Right atrium auricular region (tissue), 2 donors: ENCODE measurements at places on chromosomes 5 and 9. TPM values are rescaled to one million over a fixed set of nuclear protein-coding genes. Genes with fewer than 3 reads are reported as not detected.
A peak's percentile ranks its signal among the peaks of the same experiment; 100 is the strongest.

DNA sequence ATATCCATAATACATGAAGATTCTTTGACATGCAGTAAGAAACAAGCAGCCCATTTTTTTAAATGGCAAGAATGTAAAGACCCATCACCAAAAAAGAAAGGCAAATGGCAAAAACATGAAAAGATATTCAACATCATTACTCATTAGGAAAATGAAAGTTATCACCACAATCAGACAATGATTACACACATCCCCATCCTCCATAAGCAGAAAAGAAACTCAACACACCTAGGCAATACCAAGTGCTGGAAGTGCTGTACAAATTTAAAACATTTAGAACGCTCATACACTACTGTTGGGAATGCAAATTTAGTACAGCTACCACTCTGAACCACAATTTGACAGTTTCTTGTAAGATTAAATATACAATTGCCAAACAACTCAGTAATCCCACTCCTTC, 466.7 kb downstream of the ACTL7B start:
- no peak for DNase-seq

DNA sequence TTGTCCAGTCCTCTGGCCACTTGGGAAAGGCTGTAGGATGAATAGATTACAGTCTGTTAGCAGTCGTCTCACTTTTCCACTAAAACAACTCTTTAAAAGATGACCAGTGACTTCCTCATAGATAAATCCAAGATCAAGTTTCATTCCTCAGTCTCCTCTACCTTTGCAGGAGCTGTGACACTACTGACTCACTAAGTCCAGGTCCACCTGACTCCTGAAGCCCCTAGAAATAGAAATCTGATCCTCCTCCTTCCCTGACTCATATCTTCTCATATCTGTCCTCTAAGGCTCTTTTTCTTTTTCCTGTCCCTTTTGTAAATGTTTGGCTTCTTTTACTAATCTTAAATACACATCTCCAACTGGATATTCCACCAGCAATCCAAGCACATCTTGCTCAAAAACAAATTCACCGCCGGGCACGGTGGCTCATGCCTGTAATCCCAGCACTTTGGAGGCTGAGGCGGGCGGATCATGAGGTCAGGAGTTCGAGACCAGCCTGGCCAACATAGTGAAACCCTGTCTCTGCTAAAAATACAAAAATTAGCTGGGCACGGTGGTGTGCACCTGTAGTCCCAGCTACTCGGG, 2.6 kb downstream of the CCDC125 start:
- no peak for DNase-seq

- DNase-seq: no peak
These were observed 2.7 kb downstream of the TERT start for GRCh38 chr5:1292139-1292538.

GRCh38 chr5:53339962-53340540, 140.4 kb upstream of the FST start:
- DNase-seq: no peak

DNA sequence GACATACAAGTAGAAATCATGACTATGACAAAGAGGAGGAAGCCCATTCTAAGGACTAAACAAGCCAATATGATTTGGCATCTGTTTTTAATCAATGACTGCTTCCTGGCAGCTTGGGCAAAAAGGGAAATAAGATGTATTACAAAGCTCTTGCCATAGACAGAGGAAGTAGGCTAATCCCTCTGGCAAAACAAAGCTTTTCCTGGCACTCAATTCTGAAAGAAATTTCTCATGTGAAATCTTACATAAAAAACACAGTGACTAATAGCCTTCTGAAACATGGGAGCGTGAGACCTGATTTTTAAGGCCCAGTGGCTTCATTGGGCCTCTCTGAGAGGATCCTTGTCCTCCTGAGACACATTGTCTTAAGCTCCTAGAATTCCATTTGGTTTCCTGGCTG, 93.6 kb downstream of the COL23A1 start:
- DNase-seq: no peak

- no peak for DNase-seq
These were observed 41.2 kb downstream of the FYB1 start for GRCh38 chr5:39178171-39178570.

DNA sequence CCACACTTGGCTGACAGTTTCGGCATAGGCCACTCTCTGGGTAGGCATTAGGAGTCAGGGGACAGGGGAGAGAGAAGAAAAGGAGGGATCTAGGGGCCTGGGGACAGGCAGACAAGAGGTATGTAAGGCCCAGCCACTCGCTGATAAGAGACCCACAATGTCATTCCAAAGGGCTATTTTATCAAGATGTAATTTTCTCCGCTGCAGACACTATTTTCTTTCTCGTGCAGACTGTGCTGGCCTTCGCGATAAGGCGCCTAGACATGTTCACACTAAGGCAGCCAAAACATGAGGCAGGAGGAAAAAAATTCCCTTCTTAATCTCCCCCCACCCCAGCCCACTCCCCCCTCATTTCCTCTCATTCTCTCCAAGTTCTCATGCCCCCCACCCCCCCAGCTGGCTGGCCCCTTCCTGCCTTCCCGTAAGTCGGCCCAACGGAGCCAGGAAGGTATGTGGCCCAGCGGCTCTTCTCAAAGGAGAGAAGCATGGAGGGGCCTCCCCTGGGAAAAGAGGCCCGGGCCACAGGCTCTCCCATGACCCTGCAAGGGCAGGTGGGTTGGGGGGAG, 44.9 kb upstream of the SYNPO start:
- no peak for DNase-seq

DNA sequence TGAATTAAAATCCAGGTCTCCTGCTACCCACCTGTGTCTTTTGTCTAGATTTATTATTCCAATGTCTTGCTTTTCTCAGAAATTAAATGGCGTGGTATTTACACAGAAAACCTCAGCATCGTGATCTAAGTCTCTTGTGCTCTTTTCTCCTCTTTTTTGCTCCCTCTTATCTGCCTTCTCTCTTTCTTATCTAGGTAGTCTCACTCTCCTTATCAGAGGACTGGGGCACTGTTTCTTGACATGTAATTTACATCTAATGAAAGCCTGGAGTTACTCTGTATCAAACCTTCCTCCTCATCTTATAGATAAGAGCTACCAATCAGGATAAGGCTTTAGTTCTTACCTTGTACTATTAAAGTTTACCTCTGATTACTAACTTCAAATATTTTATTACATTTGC, 933.8 kb downstream of the TLE1 start:
- DNase-seq: no peak

- DNase-seq: no peak
These were observed 18.0 kb downstream of the OTULINL start for GRCh38 chr5:14599476-14600127.

DNA sequence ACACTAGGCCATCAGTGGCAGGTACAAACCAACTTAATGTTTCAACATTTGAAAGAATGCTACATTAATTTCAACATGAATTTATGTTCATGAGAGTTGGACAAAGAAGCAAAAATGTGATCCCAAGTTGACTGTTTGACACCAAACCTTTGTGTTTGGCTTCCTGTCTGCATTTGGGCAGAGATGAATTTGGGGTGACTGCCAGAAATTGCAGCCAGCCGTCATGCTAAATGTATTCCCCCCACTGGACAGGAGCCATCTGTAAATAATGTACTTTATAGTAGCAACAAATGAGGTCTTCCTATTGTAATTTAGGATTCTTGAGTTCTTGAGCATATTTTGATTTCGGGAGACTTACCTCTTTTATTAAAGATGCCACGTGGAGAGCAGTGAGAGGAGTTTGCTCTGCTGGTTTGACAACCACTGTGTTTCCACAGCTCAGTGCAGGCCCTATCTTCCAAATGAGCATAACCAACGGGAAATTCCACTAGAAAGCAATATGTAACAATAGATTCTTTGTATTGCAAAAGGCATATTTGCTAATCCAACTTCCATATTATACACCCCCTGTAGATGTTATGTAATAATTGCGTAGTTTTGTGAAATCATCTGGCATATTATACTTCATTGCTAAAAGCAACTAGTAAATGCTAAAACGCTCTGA, 27.6 kb downstream of the ALDH1A1 start:
- no peak for DNase-seq

DNA sequence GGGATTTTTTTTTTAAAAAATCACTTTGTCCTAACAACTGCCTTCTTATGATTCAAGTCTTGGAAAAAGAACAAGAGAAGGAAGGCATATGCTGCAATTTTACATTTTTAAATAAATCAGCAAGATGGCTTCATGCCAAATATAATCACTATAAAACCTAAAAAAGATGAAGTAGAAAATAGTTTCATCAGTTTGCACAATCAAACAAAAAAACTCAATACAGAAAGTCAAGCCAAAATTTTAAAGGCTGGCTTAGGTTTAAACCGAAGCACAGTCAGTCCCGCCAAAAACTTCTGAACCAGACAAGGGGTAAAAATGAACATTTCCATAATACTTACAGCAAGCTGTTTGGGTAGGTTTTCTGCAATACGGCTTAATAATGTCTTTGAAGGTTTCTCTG, 57.3 kb downstream of the ZFR start:
- no peak for DNase-seq

- no peak for DNase-seq
These were observed 120.2 kb downstream of the SEMA6A start for GRCh38 chr5:116454417-116454927.

- no peak for DNase-seq
These were observed 85.3 kb upstream of the SIMC1 start for GRCh38 chr5:176152930-176153311.

- no peak for DNase-seq
These were observed 106.7 kb upstream of the CPEB4 start for GRCh38 chr5:173781432-173781815.

- DNase-seq: no peak
These were observed 18.7 kb upstream of the SEMA6A start for GRCh38 chr5:116593340-116593739.

GRCh38 chr5:131795879-131796792, 681 bp downstream of the FNIP1 start:
- DNase-seq: peak; percentile 82

- DNase-seq: no peak
These were observed 64.9 kb downstream of the CEP120 start for GRCh38 chr5:123358304-123358703.

- DNase-seq: no peak
These were observed 1809.2 kb upstream of the ACO1 start for GRCh38 chr9:30575218-30575617.

- DNase-seq: no peak
These were observed 259.6 kb downstream of the CDH12 start for GRCh38 chr5:22593592-22593991.

DNA sequence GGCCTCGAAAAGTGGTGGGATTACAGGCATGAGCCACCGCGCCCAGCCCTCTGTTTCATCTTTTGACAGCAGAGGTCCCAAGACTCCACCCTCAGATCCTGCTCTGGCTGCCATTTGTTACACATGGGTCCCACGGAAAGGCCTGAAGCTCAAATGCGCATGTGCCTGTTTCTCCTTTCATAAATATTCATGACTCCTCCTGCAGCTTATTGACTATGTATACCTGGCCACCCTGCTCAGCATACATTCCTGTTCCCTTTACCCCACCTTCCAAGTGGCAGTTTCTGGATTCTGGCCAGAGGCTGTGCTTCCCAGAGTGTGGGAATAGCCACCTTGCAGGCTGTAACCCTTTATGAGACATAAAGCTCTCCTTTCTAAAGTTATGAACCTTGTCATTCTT, 46.5 kb downstream of the AUH start:
- DNase-seq: no peak

DNA sequence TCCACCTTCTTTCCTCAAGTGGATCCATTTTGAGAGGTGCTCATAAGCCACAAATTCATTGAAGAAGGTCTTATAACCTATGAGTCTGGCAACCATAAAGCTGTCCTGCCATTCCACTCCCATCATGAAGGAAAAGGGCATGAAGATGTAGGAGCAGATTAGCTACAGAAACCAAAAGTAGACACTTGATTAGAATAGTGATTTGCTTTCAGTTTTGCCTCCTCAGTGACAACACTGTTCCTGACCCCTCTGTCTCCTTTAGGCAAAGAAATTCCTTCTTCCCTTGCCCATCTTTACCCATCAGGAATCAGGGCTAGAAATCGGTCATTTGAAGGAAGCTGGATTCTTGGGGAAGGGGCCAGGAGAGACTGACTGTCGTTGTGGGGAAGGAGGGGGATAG, 55.2 kb downstream of the SLC28A3 start:
- no peak for DNase-seq

MATR3 gene
- total RNA-seq: 159 TPM

HEXB gene
- total RNA-seq: 52.2 TPM

CAPSL gene
- total RNA-seq: not detected

GPBP1 gene
- total RNA-seq: 48.1 TPM

SOHLH1 gene
- not detected for total RNA-seq

NPR3 gene
- 51.0 TPM for total RNA-seq

AGXT2 gene
- total RNA-seq: not detected

TSLP gene
- total RNA-seq: 1.8 TPM
